Stimulated activated CD8-positive, alpha-beta memory T cell treated with anti-CD3 and anti-CD28 coated beads, Interleukin-12 subunit alpha, Interleukin-12 subunit beta, amount 100 ng/mL, for 4 hours (primary cell): ENCODE measurements at places on chromosomes 3 and 15.

DNA sequence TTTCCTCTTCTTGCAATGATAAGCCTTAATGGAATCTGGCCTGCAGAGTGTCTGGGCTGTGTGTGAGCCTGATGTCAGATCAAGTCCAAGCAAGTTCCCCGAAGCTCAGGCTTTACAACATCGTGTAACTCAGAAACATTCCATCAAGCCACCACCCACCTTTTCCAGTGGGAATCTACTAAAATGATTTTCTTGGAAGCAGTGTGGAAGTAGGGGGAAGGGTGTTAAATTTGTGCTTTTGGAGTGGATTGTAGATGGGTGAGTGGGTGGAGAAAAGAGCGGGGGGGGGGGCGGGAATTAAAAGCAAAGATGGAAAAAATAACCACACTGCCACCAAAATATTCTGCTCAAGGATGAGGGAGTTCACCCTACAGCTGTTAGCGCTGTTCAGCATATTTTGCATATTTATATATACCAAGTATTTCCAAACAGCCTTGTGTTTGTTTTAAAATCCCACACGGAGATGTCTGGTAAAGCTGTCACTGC, 53.6 kb downstream of the VGLL3 start:
- no peak for DNase-seq

GRCh38 chr3:134076851-134077250, 47.1 kb upstream of the SLCO2A1 start:
- DNase-seq, result no peak

- no peak for DNase-seq
These were observed 206.3 kb upstream of the TP63 start for GRCh38 chr3:189424922-189425321.

DNA sequence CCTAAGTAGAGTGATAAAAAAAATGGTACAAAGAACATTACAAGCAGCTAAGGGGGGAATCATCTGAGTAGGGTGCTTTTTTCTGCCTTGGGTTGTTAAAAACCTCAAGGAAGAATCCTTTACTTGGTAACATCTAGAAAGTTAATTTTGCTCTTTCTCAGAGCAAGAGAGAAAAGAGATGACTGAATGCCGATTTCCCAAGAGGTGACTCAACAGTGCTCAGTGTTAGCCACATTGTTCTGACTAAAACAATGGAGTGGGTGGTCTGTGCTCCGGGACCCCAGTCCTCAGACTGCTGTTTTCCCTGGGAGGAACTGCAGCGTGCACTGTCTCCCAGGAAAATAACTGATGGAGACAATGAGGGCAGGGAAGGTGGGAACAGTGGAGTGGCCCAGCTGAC, 41.1 kb upstream of the RASGRP1 start:
- DNase-seq, result no peak

DNA sequence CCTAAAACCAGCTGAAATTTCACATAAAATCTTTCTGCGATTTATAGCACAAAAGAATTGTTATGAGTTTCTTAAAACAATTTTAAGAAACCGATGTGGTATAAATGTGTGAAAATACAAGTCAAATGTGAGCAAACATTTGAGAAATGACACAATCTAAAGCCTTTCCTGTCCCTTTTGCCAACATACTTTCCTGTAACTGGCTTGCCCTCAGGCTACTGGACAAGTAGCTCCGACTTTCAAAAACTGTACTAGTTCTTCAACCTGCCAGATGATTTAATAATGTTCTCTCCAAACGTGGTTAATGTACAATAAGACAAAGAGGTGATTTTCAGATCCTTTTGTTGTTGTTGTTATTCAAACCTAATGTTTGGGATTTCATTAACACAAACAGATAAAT, 105.9 kb upstream of the ARHGEF26 start:
- no peak for DNase-seq

- DNase-seq, result no peak
These were observed 27.2 kb upstream of the EDEM1 start for GRCh38 chr3:5160321-5160720.

GRCh38 chr3:151283387-151283786, 5.0 kb upstream of the P2RY14 start:
- DNase-seq, result no peak

DNA sequence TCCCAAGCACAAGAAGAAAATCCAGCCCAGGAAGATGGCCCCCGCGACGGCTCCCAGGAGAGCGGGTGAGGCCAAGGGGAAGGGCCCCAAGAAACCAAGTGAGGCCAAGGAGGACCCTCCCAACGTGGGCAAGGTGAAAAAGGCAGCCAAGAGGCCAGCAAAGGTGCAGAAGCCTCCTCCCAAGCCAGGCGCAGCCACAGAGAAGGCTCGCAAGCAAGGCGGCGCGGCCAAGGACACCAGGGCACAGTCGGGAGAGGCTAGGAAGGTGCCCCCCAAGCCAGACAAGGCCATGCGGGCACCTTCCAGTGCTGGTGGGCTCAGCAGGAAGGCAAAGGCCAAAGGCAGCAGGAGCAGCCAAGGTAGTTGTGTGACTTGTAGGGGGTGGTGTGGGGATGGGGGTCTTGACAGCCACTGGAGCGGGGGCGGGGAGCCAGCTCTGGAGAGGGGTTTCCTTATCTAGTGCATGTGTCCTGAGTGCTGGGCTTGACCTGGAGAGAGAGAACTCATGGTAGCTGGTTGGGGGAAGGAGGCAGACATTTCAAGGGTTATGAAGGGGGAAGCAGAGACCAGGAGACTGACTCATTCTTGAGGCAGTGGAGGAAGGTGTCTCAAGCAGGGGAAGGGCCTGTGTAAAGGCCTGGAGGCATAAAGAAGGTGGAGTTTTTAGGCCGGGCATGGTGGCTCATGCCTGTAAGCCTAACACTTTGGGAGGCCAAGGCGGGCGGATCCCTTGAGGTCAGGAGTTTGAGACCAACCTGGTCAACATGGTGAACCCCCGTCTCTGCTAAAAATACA, 6.2 kb downstream of the H1-8 start:
- DNase-seq, result no peak

- DNase-seq, result no peak
These were observed 233.2 kb downstream of the ZBBX start for GRCh38 chr3:167146911-167147310.

GRCh38 chr3:138842483-138843188, 7.9 kb upstream of the PIK3CB start:
- no peak for DNase-seq

- no peak for DNase-seq
These were observed 14.2 kb downstream of the RBPMS2 start for GRCh38 chr15:64761156-64761555.

DNA sequence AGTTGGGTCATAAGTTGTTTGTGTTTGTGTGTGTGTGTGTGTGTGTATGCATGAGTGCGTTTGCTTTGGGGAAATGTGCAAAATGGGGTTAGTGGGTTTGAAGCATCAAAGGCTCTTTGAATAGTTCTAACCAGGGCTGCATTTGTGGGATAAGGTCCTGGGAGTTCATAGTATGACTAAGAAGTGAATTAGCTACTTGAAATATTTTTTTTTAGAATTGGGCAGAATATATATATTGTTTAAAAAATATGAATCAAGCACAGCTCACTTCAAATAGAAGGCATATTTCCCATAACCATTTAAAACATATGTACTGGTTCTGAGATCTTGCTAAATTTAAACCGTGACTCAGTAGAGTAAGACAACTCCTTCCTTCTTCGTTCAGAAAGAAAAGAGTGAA, 43.1 kb downstream of the IGF2BP2 start:
- DNase-seq, result no peak

GRCh38 chr3:98770261-98771039, 7.3 kb downstream of the ST3GAL6 start:
- no peak for DNase-seq

GRCh38 chr3:11832981-11833905, 13.4 kb downstream of the TAMM41 start:
- DNase-seq, result no peak

DNA sequence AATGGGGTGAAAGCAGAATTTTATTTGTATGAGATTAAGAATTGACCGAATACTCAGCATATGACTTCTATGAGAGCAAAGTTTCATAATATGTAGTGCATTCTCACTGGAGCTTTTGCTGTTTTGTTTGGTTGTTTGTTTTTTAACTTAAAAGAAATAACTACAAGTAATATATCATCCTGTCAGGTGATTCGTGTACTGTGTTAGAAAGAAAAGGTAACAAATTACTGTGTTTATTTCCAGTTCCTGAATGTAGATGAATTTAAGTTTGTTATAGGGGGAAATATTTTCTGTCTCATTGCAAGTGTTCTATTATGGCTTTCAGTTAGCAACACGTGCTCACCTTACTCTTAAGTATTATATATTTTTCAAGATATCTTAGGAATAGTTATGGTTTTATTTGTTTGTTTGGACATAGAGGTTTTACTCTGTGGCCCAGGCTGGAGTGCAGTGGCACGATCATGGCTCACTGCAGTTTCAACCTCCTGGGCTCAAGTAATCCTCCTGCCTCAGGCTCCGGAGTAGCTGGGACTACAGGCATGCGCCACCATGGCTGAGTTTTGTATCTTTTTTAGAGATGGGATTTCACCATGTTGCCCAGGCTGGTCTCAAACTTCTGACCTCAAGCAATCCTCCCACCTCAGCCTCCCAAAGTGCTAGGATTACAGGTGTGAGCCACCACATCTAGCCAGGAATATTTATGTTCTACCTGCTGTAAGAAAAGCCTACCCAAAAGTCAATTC, 125.4 kb downstream of the FNDC3B start:
- no peak for DNase-seq

- no peak for DNase-seq
These were observed 369.8 kb downstream of the DIPK2A start for GRCh38 chr3:144341471-144341870.

GRCh38 chr15:40197434-40197833, 36.6 kb downstream of the BUB1B start:
- DNase-seq, result no peak

DNA sequence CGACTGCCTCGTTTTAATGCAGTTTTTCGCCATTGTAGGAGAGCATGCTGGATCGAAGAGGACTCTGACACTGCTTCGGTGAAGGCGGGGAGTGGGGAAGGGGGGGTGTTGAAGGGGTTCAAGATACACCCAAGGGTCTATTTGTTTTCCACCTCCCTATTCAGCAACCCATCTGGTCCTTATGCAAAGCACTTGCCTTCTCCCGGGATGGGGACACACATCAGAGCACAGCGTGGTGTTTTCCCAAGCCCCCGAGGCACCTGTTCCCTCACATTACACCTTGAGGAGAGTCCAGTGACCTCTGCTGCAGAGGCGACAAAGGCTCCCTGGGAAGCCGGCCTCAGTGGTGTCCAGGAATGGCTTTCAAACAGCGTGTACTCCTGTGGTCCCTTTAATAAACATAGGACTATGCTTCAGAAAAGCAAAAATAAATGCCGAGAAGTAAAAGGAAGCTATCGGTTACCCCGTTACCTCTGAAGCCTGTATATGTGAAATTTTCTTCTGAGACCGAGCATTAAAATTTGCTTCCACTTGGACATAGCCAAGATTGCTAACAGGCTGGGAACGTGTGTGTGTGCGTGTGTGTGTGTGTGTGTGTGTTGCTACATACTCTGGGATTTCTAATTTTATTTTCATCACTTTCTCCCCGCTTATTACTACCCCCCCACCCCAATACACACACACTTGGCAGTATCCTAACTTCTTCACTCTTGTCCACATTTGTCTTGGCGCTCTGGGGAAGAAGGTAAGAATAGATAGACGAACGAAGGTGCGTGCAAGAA, 53.2 kb downstream of the CCDC54 start:
- DNase-seq, result no peak

- DNase-seq, result no peak
These were observed 810.3 kb downstream of the VGLL3 start for GRCh38 chr3:86180696-86181095.

GRCh38 chr3:121665488-121665887, 4.8 kb upstream of the HCLS1 start:
- DNase-seq, result no peak

GRCh38 chr15:84616235-84616634, 15.4 kb downstream of the ZSCAN2 start:
- DNase-seq, result no peak

DNA sequence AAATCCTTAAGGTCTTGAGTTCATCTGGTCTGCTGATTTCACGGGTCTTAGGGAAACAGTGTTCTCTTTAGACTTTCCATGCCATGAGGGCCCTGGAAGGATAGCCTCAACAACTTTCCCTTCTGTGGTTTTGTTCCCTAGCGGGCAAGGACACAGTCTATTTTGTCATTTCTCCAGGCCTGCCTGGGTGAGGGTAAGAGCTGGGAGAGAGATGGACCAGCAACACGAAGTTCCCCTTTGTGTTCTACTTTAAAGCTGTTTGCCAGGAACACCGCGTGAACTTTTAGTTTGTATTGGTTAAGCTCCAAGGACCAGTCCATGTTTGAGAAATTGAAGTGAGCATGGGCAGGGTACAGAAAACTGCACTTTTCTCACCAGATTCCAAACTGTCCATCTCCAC, 20.9 kb downstream of the ST3GAL6 start:
- no peak for DNase-seq

GRCh38 chr15:35047528-35047927, 37.6 kb downstream of the NANOGP8 start:
- DNase-seq, result no peak

DNA sequence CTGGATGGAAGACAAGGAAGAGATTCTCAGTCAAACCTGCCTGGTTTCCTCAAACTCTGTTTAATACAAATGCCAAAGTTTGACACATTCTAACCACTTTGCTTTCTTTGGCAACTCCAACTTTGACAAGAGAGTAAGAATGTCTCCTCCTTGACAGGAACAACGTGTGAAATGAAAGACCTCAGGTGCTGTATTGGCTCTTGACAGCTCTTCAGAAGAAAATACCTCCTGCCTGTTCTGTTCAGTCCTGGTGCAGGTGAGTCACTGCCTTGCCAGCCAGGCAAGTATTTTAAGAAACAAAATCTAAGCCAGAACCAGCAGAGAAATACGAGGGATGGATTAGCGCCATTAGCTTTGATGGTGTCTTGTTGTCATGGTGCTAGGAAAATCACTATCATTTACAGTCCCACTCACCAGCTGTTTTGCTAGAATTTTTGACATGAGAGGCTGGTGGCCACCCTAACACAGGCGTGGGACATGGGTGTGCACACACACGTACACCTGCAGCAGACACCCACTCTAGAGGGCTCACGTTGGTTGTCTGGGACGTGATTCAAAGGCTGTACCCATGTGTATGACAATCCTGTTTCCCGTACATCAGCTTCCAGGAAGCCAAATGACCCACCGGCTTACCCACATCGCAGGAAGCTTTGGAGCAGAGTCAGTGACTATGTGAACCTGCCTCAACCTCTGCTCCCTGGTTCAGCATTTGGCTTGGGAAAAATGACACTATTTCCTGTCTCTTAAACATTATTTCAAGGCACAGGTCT, 60.4 kb downstream of the CCNL1 start:
- no peak for DNase-seq

DNA sequence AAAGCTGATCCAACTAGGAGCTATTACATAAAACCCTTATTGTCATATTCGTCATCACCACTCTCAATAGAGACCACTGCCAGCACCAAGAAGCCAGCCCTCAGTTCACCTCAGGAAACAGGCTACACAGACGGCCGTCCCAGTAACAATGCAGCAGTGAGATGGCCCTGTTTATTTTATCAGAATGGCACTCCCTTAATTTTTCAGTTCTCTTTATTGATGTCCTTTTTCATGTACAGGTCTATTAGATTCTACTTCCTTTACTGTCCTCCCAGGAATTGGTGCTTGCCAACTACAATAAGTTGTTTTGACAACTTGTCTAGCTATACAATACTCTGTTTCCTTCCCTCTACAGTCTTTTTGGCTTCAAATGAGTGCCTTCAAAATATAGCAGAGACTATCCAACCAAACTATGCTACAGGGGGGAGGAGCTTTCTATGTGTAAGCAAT, 272.5 kb downstream of the ZBTB20 start:
- DNase-seq, result no peak

- no peak for DNase-seq
These were observed 78.5 kb downstream of the CD200 start for GRCh38 chr3:112411425-112411824.

- DNase-seq, result peak; percentile 4
These were observed 3.6 kb downstream of the GALNT15 start for GRCh38 chr3:16177962-16178627.

- DNase-seq, result no peak
These were observed 54.8 kb upstream of the LMCD1 start for GRCh38 chr3:8446845-8447244.
